GM12865 (cell line): ENCODE measurements at places on chromosomes 16 and 17.

- no peak for DNase-seq
Observed at GRCh38 chr16:84544031-84544773, 39.7 kb upstream of the MEAK7 start.

DNA sequence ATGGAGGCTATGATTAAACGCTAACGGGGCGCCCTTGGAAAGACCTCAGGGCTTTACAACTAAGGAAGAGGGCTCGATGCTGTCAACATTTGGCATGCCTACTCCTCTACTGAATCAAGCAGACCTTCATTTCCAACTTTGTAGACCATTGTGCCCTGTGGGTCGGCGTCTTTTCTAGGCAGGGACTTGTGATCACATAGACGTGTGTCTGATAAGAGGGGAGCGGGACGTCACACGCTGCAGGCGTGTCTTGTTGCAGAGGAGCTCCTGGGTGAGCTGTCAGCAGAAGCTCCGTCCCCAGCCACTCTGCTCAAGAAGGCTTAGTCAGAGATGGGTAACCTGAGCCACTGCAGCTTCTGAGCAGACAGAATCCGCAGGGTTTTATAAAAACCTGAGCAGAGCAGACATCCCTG is 2.8 kb downstream of the MAPK8IP3 start:
- no peak for DNase-seq

GRCh38 chr16:12311309-12311708 is 334.8 kb downstream of the SNX29 start:
- no peak for DNase-seq

- DNase-seq, result no peak
Observed at GRCh38 chr16:64019339-64019738, 1102.5 kb downstream of the CDH11 start.
